ENCODE measurements at places on chromosomes 7 and 10. TPM values are rescaled to one million over a fixed set of nuclear protein-coding genes. Genes with fewer than 3 reads are reported as not detected.

GRCh38 chr10:80268266-80268665 lies 21.2 kb downstream of the MAT1A start:
- DNase-seq = no peak

GRCh38 chr10:21535494-21535965 lies 1.5 kb downstream of the MLLT10 start:
- no peak for DNase-seq

DNA sequence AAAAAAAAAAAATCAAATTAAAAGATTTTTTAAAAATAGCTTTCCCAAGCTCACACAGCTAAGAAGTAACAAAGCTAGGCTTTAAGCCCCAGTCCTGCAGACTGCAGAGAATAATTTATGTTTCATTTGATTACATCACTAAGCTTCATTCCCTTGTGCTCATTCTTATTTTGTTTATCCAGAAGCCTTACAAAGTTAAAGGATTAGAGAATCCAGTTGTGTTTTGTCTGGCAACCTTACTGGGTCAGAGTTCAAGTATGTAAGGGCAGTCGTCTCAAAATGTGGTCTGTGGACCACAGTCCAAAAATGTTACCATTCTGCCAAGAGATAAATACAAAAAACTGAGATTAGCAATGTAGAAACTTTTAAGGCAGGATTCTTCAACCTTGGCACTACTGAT lies 32.1 kb upstream of the EZH2 start:
- no peak for DNase-seq

- DNase-seq = peak; percentile 54
Measured at GRCh38 chr7:151339651-151340382, 1.8 kb upstream of the NUB1 start.

DNA sequence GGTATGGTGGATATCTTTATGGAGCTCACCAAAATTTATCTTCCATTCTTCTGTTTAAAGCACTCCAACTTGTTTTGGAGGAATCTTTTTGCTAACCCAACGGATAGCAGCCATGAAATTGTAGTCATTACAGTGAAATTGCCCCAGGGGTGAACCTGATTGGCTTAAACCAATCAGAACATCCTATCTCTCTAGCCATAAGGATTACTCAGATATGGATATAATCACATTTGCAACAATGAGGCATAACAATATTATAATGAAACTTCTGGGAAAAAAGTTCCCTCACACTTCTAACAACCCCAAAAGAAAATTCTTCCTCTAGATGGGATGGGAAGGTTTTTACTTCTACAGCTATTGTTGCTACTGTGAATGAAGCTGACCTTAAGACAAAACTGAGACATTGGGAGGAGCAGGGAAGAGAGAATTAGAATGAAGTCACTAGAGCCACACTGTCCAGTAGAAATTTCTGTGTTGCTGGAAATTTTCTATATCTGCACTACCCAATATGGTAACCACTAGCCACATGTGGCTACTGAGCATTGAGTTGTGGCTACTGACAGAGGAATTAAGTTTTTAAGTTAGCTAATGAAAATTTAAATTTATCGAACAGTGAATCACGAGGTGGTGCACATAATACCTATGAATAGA lies 50.4 kb upstream of the ARHGAP21 start:
- DNase-seq = no peak

GRCh38 chr7:158957921-158958491 lies 101.6 kb downstream of the DYNC2I1 start:
- peak; percentile 79 for DNase-seq

DNA sequence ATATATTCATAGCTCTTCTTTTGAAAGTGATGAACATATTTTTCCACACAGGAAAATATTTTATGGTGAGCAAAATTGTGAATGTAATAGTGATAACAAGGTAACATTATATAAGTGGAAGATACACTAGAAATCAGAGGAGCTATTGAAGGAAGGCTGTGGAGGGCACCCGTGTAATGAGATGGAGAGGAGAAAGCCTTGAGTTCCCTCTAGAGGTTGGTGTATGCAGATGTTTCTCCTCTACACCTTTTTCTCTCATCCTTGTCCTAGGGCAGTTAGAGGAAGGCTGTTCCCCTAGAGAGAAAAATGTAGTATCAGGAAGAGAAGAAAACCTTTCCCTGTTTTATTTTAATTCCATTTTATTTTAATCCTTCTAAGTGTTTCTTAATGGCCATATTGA lies 54.6 kb upstream of the NRG3 start:
- DNase-seq = peak; percentile 44

DNA sequence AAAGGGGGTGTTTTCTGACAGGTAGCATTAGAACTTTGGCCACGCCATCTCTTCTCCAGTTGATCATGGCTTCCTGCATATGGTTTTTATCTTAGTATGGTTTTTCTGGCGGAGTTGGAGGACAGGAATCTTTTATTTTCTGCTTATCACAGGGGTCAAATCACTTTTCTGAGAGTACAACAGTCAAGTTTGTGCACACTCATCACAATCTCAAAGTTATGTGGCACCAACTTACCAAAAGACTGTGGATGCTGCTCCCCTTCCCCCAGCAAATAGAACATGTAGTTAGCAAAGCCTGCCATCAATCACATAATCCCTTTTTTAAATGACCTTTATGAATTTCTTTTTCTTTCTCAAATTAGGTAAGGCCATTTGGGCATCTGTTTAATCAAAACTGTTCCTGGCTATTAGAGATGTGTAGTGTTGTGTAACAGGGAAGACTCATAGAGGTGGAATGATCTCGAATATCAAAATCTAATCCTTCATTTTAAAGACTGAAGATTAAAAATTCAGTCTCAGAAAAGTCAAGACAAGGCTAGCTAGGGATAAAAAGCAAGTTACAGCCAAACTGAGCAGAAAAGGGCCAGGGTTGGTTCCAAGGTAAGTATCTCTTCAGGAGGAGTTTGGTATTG lies 3.8 kb upstream of the CH25H start:
- no peak for DNase-seq

DNA sequence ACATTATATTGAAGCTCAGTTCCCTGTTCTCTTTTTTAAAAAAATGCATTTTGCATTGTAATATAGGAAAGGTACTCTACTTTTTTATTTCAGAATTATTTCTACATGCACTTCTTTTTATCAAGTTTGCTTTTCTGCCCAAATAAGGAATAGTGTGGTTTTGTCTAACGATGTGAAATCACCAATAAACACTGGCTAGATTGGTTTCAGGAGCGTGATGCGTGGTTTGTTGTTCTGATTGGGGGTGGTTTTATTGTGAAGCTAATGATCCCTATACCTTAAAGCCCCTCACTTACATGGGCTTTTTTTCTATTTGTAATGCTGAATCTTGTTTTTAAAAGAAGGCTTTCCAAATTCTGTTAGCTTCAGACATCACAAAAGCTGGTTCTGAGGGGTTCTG lies 17.6 kb downstream of the ENTPD7 start:
- no peak for DNase-seq

- DNase-seq = no peak
Measured at GRCh38 chr10:119439922-119440321, 102.6 kb downstream of the RGS10 start.

GRCh38 chr7:17530741-17531421 lies 232.4 kb downstream of the AHR start:
- DNase-seq = peak; percentile 73

GRCh38 chr7:140054751-140055150 lies 8.0 kb downstream of the PARP12 start:
- no peak for DNase-seq

GRCh38 chr7:127887631-127888030 lies 143.6 kb downstream of the LRRC4 start:
- no peak for DNase-seq

GRCh38 chr7:112023282-112023681 lies 182.9 kb downstream of the DOCK4 start:
- no peak for DNase-seq

DNA sequence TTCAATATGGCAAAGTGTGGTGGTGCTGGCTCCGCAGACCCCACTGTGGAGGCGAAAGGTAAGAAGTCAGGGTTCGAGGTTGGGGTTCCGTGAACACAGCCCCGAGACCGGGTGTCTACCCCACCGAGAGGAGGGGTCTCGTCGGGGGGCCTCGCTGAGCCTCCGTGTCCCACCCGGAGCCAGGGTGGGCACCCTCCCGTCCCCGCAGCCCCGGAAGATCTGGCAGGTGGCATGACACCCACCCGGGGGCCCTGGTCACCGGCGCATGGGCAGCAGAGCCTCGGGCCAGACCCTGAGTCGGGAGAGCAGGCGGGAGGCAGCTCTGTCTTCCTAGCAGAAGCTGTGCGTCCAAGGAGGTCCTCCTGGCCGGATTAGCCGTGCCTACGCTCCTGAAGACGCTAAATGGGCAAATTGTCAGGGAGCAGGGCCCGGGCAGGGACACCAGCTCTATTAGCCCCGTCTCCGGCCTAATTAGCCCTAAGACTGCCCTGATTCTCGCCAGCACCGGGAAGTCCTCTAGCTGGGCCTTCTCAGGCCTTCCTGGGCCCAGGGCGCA lies 56.4 kb downstream of the UNCX start:
- no peak for DNase-seq

- no peak for DNase-seq
Measured at GRCh38 chr7:131186816-131187215, 140.9 kb upstream of the MKLN1 start.

- DNase-seq = no peak
Measured at GRCh38 chr10:70223728-70224127, 9.5 kb downstream of the PPA1 start.

DNA sequence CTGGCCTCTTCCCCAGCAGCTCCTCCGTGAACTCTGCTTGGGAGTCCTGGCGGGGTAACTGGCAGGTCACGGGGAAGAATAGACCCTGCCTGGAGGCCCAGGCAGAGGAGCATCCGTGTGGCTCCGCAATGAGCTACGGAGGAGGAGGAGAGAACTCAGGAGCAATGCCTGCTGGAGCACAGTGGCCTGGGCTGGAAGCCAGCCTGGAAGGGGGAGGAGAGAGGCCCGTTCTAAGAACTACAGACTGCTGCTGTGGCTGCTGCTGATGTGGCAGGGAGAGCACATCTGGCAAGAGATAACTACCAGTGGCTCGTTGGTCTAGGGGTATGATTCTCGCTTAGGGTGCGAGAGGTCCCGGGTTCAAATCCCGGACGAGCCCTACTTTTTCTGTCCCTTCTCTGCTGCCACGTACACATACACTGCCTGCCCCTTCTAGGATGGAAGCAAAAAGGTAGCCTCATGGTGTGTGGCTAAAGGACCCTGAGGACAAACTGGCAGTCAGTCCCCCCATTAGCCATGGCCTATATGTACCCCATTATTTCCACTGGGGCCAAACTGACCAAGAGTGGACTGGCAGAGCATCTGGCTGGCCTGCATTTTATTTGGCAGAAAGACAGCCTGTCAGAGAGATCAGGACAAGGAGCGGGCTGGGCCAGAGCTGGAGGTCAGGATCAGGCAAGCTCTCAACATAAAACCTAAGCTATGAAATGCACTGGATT lies 7.7 kb upstream of the OPN1SW start:
- peak; percentile 76 for DNase-seq

DNA sequence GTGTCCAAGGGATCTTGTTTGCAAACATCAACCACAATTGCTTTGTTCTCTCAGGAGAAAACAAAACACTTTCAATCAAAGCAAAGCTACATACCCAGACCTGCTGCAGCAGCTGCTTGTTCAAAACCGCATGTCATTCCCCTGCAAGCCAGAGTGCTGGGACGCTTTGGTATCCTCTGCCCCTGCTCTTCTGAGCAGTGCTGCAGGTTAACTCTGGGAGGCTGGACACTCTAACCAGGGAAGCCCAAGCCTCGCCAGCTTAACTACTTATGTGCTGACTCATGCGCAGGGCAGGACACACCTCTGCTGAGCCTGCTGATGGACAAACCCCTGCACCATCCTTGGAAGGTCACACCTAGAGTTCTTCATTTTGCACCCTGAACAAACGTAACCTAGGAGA lies 28.2 kb upstream of the ASAH2 start:
- DNase-seq = no peak

GRCh38 chr10:49613165-49613881 lies 514 bp upstream of the CHAT start:
- DNase-seq = no peak

DNA sequence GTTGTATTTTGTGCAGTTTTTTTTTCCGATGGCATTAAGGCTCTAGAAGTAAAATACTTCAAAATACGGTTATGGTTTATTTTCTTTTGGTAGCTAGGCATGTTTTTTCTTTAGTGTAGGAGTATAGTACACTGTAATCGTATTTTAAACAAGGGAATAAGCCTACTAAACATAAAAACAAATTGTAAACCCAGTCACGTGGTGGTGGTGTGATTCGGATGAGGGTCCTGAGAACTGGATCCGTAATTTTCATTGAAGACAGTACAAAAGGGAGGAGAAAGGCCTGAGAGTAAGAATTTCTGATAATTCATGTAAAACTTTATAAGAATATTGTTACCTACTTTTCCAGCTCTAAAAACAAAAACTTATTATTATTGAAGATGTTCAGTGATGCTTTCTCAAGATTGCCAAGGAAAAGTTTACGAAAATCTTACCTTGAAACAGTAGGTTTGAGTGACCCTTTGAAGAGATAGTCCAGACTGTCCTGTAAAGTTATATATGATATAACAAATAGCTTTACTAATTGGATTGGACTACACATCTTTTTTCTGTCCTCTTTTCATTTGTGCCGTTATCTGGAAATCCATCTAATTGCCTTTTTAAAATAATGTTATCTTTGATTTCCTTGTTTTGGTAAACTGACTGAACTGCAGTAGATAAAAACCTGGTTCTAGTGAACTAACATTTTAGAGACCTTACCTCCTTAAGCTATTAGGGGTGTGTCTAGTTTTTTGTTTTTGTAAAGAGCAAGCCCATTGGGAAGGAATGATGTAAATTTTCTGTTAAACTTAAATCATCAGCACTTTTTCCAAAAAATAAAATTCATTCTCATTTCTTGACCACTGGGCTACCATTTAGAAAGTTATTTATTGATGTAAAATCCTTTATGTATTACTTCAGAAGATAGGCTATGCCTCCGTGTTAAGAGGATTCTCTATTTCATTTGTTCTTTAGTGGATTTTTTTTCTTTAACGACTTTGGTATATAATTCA lies 1.0 kb upstream of the PBLD start:
- no peak for DNase-seq

GRCh38 chr7:94848992-94849576 lies 58.3 kb upstream of the PPP1R9A start:
- no peak for DNase-seq

The MCM10 gene
- total RNA-seq = 7.0 TPM

The WEE2 gene
- not detected for total RNA-seq

The CALD1 gene
- total RNA-seq = 1.0 TPM

The CRTAC1 gene
- total RNA-seq = not detected

The TSPAN12 gene
- not detected for total RNA-seq

The UCN3 gene
- not detected for total RNA-seq

The TAF3 gene
- 4.5 TPM for total RNA-seq

The CUZD1 gene
- 1.2 TPM for total RNA-seq

The CHRM2 gene
- total RNA-seq = not detected

The SCART1 gene
- 6.9 TPM for total RNA-seq

The CFTR gene
- not detected for total RNA-seq

The VIPR2 gene
- total RNA-seq = not detected

The DENND2A gene
- total RNA-seq = not detected

Data from Karpas-422 (cell line).